ENCODE measurements at places on chromosomes 1 and 21.

DNA sequence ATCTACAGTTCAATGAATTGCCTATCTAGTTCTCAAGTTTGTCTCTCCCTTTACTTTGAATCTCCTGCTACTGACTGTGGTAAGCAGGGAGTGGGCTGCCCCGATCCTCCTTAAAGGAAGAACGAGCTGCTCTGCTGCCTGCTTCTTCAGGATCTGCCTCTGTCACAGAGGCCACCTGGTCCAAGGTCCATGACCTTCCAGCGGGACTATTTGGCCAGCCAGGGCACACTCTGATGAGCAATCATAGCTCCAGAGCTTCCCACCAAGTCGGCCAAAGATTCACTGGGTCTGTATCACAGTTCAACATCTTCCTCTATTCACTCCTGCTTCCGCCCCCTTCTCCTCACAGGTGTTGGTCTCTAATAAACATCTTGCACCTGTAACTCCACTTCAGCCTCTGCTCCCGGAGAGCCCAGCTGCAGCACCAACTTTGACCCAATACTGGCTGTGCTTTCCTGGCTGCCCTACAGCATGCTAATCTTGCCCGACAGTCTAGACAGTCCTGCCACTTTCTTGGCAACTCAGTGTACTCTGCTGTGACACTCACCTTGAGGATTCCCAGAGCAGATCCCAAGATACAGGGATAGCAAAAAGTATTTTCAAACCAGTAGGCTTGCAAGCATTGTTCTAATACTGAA is 16.9 kb upstream of the MAP10 start:
- DNase-seq: no peak

- DNase-seq: no peak
Observed at GRCh38 chr1:199684686-199685273, 342.7 kb upstream of the NR5A2 start.

- no peak for DNase-seq
Observed at GRCh38 chr1:48536477-48536876, 64.5 kb upstream of the SPATA6 start.

DNA sequence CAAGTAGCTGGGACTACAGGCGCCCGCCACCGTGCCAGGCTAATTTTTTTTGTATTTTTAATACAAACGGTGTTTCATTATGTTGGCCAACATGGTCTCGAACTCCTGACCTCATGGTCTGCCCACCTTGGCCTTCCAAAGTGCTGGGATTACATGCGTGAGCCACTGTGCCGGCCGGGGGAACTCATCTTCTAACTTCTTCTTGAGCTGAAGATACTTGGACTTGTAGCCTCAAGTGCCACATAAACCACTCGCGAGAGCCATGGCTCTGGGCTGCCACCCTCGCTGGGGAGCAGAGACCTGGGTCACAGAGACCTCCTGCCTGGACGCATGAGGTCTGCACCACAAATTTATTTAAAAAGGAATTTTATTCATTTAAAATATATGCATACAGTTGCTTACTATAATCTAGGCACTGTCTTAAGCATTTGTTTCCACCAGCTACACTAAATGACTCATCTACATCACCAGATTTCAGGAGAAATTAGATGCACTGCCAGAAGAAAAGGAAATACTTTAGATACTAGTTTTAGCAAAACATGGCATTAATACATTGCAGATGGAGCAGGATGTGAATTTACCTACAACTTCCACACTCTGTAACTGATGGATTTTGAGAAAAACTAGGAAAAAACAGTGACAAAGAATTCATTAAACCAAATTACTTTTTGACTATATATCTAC is 29.9 kb upstream of the PUM1 start:
- no peak for DNase-seq

DNA sequence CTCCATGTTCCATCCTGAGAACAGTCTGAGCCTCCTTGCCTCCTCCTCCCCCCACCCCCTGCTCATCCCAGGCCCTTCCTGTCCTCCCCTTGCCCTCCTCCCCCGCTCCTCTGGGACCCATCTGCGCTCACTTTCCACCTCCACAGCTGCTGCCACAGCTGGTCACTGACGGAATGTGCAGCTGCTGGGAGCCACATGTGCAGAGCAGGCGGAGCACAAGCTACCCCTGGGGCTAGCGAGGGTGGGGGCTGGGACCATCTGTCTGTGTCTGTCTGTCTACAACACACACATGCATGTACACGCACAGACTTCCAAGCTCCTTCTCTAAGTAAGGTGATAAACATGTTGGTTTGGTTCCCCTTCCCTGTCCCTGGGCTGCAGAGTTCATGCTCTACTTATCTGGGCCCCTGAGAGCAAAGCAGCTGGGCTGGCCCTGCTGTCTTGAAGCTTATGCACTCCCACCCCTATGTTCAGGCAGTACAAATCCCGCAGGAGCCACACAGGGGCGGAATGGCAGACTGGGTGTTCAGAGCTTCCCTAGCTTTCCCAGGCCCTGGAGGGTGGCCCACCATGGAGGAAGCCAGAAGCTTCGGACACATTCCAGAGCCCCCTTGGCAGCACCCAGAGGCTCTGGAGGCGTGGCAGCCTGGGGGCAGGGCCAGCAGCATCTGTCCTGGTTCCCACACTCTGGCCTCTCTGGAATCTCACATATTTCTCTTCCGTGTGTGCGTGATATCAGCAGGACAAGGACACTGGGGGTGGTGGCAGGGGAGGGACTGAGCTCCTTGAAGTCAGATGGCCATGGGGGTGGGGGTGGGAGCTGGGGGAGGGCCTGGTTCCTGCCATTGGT is 7.0 kb upstream of the HEYL start:
- DNase-seq: no peak

GRCh38 chr1:109971559-109971958 is 13.0 kb upstream of the AHCYL1 start:
- DNase-seq: no peak

DNA sequence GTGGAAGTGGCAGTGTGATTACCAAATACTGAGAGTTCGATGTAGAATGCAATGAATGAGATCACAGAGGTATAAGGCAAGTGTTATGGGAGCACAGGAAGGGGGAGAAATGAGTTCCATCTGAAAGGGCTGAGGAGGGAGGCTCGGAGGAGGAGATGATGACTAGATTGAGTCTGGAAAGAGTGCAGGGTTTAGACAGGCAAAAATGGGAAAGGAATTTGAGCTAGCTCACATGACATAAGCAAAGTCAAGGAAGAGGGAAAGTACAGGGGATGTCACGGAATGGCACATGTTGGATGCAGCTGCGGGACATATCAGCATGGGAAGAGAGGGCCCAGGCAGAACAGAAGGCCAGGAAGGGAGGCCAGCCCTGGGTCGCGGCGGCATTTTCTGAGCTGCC is 132.7 kb downstream of the RUNX1 start:
- no peak for DNase-seq

GRCh38 chr1:200751717-200752116 is 13.0 kb downstream of the CAMSAP2 start:
- DNase-seq: no peak

DNA sequence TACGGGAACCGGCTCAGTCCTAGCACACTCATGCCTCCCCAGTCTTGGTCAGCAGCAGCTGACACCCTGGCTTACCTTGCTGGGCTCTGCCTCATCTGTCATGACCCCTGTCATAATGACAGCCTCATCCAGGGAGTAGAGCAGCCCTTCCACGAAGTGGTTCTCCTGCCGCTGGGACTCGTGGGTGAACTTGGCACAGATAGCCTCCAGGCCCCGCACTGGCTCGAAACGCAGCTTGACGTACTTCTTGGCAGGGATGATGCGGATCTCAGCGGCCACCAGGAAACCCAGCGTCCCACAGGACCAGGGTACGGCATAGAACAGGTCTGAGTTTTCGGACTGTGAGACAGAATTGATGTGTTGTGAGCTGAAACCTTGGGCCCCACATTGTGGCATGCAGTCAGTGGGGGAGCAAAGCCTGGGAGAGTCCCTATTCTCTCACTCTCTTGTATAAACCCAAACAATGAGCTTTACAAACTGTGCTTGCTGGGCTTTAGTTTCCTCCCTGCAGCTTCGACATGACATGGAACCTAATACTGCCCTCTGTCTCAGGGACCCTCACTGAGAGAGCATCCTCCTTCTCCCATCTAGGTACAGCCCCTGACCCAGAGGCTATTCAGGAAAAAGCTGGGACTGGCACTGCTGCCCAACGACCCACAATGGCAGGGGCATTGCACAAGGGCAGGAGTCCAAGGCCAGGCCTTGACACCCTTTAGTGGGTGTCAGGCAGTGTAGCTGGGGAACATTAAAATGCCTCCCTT is 15.5 kb downstream of the DHCR24 start:
- DNase-seq: no peak

DNA sequence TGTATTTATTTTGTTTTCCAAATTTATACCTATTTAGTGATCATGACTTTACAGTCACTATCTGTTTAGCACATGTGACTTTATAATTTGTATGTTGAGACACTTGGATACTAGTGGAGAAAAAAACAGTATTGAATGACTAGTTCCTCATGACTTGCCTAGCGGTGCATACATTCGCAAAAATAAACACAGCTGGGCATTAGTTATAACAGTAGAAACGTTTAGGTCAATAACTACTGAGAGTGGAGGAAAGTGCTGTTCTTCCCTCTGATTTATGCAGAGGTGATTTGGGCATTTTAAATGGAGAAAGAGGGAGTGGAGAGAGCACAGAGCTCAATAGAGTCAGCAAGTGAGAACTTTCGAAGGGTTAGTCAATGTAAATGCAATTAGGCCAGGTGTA is 1679.0 kb upstream of the B3GALT2 start:
- DNase-seq: no peak

- no peak for DNase-seq
Observed at GRCh38 chr1:79193211-79194079, 186.9 kb upstream of the ADGRL4 start.
